ENCODE measurements at places on chromosomes 12 and 14.

- no peak overlapping the region for H3K4me3 ChIP-seq
- no peak overlapping the region for H3K27ac ChIP-seq
- DNase-seq = no peak
- H3K27me3 ChIP-seq = no peaks in the 10 kb centered on the region
These were observed 16.4 kb upstream of the SRRM4 start for GRCh38 chr12:118964988-118965387.

DNA sequence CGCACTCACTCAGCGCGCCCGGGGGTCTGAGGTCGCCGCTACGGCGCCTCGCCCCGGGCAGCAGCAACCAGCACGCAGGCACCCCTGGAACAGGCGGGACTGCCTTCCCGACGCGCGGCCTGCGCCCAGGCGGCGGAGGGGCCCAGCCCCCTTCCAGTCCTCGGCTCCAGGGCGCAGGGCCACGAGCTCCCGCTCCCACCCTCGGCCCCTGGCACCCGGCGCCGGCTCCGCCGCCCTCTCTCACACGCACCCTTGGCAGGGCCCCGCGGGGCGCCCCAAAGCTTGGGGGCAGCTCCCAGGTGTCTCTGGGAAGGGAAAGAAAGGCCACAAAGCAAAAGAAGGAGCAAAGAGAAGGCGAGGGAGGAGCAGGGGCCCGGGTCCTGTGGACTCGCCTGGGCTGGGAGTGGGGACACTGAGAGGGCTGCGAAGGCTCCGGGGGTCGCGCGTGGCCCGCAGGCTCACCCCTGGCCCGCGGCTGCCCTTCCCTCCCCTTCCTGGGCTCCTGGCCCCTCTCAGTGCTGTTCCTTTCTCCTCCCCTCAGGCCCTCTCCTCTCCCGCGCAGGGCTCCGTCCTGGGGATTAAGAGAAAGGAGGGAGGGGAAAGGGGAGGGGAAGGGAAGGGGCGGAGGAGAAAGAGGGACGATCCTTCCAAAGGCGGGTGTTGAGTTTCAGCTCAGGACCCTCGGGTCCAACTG is 907 bp upstream of the EFS start:
- no peaks in the 10 kb centered on the region for H3K27me3 ChIP-seq
- H3K4me1 ChIP-seq = peaks cover 6% of the 10 kb centered on the region
- H3K4me3 ChIP-seq = peak overlapping the region; percentile 55
- DNase-seq = peak; percentile 79
- H3K36me3 ChIP-seq = no peaks in the 10 kb centered on the region
- H3K27ac ChIP-seq = peak overlapping the region; percentile 98

GRCh38 chr14:67583711-67584644 is 16.1 kb downstream of the PIGH start:
- no peaks in the 10 kb centered on the region for H3K36me3 ChIP-seq
- no peaks in the 10 kb centered on the region for H3K4me1 ChIP-seq
- no peak overlapping the region for H3K4me3 ChIP-seq
- DNase-seq = peak; percentile 46
- no peaks in the 10 kb centered on the region for H3K27me3 ChIP-seq

GRCh38 chr12:5191803-5192538 is 148.3 kb downstream of the KCNA5 start:
- H3K27ac ChIP-seq = no peak overlapping the region
- DNase-seq = peak; percentile 15
- H3K36me3 ChIP-seq = no peaks in the 10 kb centered on the region
- H3K27me3 ChIP-seq = no peaks in the 10 kb centered on the region
- no peaks in the 10 kb centered on the region for H3K4me1 ChIP-seq

- no peak for DNase-seq
- H3K4me1 ChIP-seq = no peaks in the 10 kb centered on the region
- no peak overlapping the region for H3K4me3 ChIP-seq
- no peaks in the 10 kb centered on the region for H3K36me3 ChIP-seq
These were observed 1110.6 kb downstream of the SLC6A15 start for GRCh38 chr12:83801972-83802371.

DNA sequence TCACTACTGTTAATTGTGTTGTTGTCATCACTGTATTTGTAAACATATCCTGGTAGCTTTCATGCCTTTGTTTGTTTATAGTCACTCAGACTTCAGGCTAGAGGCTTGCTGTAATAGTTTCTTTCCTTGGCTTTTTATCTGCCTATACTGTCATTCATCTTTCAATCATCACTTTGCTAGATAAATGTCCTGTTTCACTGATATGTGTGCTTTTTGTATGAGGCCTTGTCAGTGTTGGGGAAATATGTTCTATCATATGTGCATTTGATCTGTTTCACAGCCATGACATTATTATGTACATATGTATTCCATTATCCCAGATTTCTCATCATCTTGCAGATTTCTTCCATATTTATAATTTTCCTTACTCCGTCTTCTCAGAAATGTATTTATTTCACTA is 558.9 kb upstream of the LRFN5 start:
- no peaks in the 10 kb centered on the region for H3K27me3 ChIP-seq
- DNase-seq = no peak
- no peaks in the 10 kb centered on the region for H3K4me1 ChIP-seq
- H3K36me3 ChIP-seq = no peaks in the 10 kb centered on the region
- no peak overlapping the region for H3K4me3 ChIP-seq
- no peak overlapping the region for H3K27ac ChIP-seq
